ENCODE measurements at places on chromosomes 3 and 15.
A peak's percentile ranks its signal among the peaks of the same experiment; 100 is the strongest.

- DNase-seq: no peak
Observed at GRCh38 chr3:32177702-32178198, 60.7 kb upstream of the CMTM8 start.

DNA sequence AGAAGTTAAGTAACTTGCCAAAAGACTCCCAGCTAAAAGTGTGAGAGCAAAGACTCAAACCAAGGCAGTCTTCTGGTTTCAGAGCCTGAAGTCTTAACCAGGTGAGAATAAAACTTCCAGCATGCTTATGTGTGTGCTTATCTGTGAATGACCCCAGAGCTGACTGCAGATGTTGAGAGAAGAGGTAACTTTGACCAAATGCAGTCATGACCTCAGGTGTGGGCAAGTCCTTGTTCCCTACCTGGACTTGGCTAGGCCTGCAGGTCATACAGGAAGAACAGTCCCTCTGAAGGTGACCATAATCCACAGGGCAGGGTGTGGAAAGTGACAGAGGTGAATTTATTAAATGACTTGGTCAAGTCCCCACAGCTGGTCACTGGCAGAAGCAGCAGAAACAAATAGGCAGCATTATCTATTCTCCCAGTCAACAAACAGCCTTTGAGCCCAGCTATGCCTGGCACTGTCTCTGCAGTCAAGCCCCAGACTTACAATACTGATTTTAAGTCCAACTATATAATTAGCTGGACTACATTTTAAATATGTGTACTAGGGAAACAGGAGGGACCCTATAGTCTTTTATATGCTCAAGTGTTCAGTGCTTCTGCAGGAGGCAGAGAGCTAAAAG is 3.0 kb upstream of the CPEB1 start:
- DNase-seq: no peak

DNA sequence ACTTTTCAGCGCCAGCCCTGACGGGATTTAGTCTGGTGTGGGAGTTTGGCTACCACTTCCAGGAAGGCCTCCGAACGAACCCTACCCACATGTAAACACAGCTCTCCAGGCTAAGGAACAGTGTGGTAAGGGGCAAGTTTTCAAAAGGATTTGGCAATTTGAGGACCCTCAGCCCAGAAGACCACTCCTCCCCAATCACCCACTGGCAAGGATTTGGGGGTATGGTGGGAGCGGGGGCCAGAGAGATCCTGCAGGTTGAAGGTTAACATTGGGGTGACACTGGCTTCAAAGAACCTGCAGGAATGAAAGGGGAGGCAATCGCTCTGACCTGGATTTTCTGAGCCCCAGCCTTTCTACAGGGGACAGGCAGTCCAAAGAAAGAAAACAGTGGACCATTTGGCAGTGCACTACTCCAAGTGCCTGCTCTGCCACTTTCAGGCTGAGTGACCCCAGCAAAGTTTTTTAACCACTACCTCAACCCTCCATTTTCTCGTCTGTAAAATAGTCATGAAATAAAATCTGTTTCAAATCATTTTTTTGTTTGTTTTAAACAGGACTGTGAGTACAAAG is 34.5 kb downstream of the ZIC4 start:
- DNase-seq: no peak

DNA sequence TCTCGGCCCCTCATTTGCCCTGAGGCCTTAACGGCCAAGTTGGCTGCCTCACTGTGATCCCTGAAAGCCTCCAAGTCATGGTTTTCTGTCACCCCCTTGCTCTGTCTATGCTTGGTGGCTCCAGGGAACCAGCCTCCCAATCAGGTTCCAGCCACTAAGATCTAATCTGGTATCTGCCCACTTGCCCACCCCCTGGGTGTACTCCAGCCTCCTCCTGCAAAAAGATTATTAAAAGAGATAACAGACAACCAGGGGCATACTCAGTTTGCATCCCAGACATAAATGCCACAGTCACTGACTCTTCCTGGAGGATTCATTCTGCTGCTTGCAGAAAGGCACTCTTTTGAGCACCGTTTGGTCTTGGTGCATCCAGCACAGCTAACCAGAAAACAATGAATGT is 103.9 kb downstream of the NTRK3 start:
- DNase-seq: no peak

DNA sequence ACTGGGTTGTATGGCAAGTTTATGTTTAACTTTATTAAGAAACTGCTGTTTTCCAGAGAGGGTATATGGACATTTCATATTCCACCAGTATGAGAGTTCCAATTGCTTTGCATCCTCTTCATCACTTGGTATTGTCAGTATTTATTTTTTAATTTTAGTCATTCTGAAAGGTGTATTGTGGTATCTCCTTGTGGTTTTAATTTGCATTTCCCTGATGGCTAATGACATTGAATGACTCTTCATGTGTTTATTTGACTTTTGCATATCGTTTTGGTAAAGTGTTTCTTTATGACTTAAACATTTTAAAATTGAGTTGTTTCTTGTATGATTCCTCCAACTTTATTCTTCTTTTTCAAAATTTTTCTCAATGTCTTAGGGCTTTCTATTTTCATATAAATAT is 44.4 kb downstream of the IL1RAP start:
- DNase-seq: no peak

GRCh38 chr3:39548282-39548681 is 80.8 kb downstream of the MOBP start:
- DNase-seq: no peak

DNA sequence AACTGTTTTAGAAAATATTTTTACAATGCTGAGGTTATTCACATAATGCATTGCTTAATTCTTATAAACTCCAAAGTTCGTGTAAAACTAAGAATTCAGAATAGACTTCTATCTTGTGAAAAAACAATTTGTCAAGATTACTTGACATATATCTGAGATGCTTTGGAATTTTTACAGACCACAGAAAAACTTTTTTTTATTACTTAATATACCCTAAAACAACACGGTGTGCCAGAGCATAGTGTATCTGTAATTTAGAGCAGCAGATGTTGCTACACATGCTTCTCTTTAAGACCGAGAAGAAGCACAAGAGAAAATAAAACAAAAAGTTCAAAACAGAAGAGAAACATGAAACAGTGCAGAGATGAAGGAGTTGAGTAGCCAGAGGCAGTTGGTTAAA is 26.4 kb downstream of the ASB7 start:
- no peak for DNase-seq

GRCh38 chr3:156483426-156483825 is 71.5 kb downstream of the SSR3 start:
- no peak for DNase-seq

DNA sequence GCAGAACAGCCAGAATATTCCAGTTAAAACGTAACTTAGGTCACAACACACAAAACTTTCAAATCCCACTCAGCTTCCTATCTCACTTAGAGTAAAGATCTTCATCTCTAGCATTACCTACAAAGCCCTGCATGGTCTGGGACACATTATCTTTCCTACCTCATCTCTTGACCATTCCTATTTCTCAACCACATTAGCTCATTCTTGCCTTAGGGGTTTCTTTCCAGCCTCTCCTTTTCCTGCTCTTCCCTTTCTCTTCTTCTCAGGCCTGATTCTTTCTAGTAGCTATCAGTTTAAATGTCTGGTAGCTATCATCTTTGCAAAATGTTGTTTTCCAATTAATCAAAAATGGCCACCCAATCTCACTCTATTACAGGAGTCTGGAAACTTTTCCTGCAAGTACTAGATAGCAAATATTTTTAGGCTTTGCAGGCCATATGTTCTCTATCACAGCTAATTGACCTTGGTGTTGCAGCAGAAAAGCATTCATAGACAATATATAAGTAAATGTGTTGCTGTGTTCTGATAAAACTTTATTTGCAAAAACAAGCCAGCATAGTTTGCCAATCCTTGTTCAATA is 15.1 kb upstream of the CBLB start:
- DNase-seq: no peak

- no peak for DNase-seq
Observed at GRCh38 chr3:45350680-45351079, 37.7 kb upstream of the LARS2 start.

DNA sequence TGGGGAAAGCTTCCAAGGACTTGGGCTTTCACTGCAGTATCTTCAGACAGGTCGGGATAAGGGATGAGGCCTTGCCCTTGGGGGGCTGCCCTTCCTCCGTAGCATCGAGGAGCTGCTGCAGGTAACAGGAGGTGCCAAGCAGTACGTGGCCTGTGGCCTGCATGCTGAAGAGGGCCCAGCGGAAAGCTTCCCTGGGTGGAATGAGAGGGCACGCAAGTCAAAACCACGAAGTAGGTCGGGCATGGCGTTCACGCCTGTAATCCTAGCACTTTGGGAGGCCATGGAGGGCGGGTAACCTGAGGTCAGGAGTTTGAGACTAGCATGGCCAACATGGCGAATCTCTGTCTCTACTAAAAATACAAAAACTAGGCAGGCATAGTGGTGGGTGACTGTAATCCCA is 12.9 kb downstream of the CIDEC start:
- no peak for DNase-seq

- DNase-seq: no peak
Observed at GRCh38 chr3:179244878-179245277, 6.0 kb downstream of the KCNMB3 start.

DNA sequence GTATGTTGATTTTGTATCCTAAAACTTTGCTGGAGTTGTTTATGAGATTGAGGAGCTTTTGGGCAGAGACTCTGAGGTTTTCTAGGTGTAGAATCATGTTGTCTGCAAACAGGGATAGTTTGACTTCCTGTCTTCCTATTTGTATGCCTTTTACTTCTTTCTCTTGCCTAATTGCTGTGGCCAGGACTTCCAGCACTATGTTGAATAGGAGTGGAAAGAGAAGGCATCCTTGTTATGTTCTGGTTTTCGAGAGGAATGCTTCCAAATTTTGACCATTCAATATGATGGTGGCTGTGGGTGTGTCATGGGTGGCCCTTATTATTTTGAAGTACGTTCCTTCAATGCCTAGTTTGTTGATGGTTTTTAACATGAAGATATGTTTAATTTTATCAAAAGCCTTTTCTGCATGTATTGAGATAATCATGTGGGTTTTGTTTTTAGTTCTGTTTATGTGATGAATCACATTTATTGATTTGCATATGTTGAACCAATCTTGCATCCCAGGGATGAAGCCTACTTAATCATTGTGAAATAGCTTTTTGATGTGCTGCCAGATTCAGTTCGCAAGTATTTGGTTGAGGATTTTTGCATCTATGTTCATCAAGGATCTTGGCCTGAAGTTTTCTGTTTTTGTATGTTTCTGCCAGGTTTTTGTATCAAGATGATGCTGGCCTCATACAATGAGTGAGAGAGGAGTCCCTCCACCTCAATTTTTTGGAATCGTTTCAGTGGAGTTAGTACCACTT is 188.1 kb downstream of the MINAR1 start:
- DNase-seq: no peak

DNA sequence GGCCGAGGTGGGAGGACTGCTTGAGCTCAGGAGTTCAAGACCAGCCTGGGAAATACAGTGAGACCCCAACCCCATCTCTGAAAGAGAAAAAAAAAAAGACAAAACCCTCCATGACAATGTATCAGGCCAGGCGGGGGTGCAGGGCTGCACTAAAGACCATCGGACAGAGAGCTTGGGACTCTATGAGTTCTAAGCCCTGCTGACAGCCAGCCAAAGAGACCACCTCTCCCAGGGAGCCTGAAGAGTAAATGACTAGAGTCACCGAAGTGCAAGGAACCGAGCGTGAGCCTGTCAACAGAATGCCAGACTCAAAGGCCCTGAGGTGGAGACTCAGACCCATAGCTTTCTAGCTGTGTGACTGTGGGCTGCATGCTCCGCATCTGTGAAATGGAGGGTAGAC is 12.5 kb downstream of the POC1A start:
- no peak for DNase-seq

DNA sequence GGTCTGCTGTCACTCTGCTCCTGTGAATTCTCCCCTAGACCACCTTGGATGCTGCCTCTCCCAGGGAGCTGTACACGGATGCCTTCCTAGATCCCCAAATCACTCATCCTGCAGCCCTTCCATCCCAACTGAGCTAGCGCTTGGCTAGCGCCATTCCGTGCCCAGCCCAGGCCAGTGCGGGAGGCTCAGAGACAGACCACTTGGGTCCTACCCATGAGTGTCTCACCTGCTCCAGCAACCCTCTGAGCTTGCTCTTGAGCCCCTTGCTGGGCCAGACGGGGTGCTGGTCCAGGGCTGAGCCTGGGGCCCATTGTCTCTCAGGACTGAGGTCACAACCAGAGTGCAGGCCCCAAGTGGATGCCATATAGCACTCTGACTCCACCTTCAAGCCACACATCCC is 17.7 kb downstream of the SH2D7 start:
- DNase-seq: no peak

DNA sequence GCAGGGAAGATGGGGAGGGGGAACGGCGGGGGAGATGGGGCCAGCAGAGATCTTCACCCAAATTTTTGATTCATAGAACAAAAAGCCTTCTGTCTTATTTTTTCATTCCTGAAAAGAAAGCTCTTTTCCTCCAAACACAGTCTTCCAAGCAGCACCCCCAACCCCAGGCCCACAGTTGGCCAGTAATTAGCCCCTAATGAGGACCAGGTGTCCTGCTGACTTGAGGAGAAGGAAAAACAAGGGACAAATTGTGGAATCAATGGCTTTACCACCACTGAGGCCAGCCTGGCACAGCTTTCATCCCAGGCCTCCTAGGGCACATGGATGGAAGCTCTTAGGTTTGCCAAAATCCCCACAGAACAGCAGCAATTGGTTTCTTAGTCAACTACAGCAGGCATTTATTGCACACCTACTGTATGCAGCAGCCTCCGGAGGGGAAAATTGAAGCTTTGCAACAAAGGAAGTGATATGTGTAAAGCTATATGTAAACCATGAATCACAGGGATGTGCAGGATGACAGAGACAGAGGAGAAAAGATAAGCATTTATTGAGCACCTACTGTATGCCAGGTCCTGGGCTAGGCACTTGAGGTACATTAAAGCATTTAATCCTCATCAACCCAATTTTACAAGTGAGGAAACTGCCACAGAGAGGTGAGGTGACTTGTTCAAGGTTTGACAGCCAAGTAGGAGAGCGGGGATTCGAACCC is 199.5 kb downstream of the TBC1D2B start:
- DNase-seq: no peak

DNA sequence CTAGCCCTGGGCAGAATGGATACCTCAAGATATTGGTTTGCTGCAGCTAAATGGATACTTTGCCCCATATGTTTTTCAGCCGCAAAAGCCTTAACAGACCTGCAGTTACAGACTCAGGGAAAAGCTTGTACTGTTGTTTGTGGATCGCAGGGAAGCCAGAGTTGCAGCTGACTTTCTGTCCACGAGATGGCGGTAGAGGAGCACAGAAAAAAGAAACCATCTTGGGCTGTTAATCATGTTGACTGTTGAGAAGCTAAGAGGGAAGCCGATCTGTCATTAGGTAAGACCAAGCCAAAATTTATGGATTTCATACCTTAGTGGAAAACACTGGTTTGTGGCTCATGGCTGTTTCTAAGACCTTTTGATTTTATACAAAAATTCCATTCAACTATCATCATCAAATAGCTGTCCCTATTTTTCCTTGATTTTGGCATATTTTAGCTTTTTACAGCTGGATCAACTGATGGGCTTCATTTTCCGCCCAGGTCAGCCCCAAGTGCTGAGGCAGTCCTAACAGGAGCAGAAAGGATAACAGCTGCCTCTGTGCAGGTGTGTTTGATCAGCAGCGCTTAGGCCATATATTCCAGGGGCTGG is 205.7 kb upstream of the ZPLD1 start:
- DNase-seq: peak; percentile 64
